ENCODE measurements at places on chromosomes 12 and 14.

DNA sequence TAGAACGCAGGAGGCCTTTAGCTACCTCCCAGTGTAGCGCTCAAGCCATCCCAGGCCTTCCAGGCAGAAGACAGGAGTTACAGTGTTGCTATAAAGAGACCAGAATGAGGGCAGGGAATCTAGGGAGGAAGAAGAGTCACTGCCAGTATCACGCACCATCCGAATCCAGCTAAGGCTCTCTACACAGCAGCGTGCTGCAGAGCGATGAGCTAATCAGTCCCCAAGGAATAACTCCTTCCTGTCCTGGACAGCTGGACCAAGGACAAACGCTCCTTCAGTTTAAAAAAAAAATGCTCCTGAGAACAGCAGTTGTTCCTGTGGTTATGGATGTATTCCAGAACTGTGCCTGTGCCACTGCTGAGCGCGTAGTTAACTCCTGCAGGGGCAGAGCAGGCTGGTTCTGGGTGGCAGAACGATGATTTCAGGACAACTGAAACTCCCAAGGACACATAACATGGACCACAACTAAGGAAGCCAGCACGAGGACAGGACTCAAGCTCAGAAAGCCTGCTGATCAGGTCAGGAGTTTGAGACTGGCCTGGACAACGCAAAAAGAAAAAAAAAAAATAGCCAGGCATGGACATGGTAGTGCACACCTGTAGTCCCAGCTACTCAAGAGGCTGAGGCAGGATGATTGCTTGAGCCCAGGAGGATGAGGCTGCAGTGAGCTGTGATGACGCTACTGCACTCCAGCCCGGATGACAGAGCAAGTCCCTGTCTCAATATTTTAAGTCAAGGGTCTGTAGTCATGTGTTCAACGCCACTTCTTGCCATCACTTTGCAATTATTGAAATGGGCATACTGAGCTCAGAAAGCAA lies 2.6 kb downstream of the IFFO1 start:
- DNase-seq = no peak

GRCh38 chr12:124809878-124810277 lies 53.8 kb downstream of the SCARB1 start:
- no peak for DNase-seq

- DNase-seq = no peak
These were observed 34.7 kb downstream of the GPR19 start for GRCh38 chr12:12661086-12661856.

DNA sequence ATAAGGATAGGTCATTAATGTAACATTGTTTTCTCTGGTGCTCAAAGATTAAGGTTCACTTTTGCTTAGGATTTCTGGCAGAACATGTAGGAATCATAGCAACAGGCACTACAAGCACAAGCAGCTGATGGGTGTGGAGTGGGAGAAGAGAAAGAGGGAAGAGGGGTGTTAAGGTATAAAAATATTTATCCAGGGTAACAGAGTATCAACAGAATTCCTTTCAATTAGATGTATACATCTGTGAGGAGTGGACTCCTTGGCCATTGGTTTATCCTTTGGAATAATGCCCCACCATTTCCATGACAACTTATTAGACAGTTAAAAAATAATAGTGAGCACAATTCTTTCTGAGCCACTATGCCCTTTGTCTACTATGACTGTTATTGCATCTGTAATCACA lies 388.3 kb upstream of the DDHD1 start:
- no peak for DNase-seq

DNA sequence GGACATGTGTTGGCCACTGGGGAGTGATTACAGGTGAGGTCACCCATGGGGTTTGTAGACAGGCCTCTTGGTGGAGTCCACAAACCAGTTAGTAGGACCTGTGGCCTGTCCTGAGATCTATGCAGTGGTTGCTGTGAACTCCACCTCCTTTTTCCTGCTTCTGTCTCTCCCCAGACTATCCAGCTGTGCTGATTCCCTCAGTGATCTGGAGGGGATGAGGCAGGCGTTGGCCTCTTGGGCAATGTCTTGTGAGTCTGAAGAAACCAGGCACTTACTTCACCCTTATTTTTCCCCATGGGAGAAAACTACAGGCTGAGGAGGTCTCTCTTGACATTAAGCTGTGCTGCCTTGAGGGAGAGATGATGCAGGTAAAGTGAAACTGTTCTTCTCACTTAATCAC lies 257.2 kb upstream of the PRICKLE1 start:
- no peak for DNase-seq

DNA sequence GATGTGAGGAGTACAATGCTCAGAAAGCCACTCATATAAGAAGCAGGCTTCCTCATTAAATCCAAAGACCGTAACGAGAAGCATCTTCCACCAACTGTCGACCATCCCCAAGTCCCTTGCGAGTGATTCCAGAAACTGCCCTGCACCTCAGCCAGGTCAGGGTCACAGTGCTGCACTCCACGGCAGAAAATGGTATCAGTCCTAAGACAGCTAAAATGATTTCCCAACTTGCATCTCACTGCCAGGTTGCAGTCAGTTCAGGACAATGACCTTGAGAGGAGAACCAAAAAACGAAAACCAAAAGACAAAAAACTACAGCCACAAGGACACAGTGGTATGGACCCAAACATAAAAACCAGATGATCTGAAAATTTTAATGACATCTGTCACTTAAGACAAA lies 20.6 kb downstream of the SBNO1 start:
- no peak for DNase-seq

GRCh38 chr12:116080415-116080814 lies 197.1 kb downstream of the MED13L start:
- DNase-seq = no peak

GRCh38 chr12:46445551-46446235 lies 73.1 kb upstream of the SLC38A2 start:
- no peak for DNase-seq

DNA sequence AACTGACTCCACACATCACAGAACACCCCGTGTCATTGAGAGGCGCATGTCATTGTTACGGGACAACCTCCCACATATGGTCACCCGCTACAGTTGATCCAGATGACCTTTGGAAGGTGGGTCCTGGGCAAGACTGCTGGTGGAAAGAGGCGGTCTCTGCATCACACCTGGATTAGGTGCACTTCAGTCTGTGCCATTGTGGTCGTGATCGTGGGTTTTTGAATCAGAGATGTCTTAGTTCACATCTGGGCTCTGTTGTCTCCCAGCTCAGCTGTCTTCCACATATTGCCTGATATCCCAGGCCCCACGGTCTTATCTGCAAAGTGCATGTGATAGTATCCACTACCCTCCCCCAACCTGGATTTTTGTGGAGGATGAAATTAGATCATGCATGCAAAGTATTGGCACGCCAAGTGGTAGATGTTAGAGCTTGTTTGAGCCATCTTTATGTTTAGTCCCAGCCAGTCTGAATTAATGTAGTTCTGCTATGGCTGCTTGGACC lies 208.7 kb upstream of the FOXN3 start:
- no peak for DNase-seq

DNA sequence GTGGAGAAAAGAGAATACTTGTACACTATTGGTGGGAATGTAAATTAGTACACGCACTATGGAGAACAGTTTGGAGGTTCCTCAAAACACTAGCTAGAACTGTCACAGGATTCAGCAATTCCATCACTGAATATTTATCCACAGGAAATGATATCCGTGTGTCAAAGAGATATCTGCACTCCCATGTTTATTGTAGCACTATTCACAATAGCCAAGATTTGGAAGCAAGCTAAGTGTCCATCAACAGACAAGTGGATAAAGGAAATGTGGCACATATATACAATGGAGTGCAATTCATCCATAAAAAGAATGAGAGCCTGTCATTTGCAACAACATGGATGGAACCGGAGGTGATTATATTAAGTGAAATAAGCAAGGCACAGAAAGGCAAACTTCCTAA lies 428.5 kb downstream of the CCDC91 start:
- DNase-seq = no peak

GRCh38 chr14:39107591-39107996 lies 4.6 kb upstream of the SEC23A start:
- no peak for DNase-seq

- DNase-seq = no peak
These were observed 230.8 kb upstream of the NAV3 start for GRCh38 chr12:77599782-77600467.

- no peak for DNase-seq
These were observed 151.1 kb downstream of the PPM1H start for GRCh38 chr12:62783881-62784280.

DNA sequence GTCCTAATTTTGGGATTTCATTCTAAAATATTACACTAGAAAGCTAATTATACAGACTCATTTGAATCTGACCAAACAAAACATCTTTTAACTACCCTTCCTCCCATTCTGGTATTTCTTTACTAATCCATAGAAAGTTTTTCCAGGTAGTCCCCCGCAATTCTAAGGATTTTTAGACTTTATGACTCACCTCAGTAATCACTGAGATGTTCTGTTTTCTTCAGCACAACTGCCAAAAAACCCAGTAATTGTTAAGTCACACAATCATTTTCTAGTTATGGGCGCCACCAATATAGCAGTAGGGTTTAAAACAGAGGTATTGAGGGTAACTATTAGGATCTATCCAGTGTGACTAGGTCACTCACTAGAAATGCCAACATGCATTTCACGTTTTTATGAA lies 1.6 kb upstream of the ARID4A start:
- DNase-seq = no peak

- no peak for DNase-seq
These were observed 244.8 kb downstream of the TMTC2 start for GRCh38 chr12:82931349-82932116.

GRCh38 chr12:74280156-74280655 lies 257.4 kb upstream of the ATXN7L3B start:
- no peak for DNase-seq

- DNase-seq = no peak
These were observed 598.8 kb downstream of the SLC16A7 start for GRCh38 chr12:60194678-60195077.

- no peak for DNase-seq
These were observed 3.9 kb upstream of the BLOC1S1 start for GRCh38 chr12:55711786-55712553.

DNA sequence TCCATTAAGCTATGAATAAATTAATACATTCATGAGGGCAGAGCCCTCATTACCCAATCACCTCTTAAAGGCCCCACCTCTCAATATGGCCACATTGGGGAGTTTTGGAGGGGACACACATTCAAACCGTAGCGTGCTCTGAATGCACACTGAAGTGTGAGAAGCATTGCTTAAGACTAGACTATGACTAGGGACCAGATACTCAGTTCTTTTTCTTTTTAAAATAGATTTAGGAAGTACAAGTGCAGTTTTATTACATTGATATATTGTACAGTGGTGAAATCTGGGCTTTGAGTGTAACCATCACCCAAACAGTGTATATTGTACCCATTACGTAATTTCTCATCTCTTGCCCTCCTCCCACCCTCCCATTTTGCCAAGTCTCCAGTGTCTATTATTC lies 21.0 kb upstream of the JDP2 start:
- DNase-seq = no peak

DNA sequence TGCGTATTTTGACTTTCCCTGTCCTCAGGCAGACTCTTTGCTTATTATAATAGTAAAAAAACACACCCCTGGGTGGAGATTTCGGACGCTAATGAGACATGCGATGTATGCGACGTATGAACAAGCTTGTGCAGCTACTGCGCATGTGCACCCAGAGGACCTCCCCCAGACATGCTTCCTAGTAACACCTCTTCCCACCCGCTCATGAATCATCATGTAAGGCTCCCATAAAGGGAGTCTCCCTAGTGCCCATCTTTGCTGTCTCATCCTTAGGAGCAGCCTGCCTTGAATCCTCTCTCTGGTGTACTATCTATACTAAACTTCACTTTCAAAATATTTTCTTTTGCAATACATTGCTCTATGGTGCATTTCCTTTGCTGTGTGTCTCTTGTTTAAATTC lies 210.1 kb downstream of the TMEM132D start:
- no peak for DNase-seq

DNA sequence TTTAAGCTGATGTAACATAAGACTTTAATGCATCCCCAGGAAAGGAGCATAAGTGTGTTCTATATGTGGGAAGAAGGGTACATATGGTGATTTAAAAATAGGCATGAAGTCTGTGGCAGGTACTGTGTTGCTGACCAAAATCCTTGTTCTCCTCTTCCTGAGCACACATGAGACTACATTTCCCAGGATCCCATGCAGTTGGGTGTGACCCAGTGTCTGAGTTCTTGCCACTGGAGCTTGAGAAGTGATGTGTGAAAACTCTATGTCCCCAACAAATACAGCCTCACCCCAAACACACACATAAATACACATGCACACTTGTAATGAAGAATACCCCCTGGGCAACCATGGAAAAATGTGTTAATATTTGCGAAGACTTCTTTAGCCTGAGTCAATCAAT lies 8.5 kb upstream of the SMIM10L1 start:
- no peak for DNase-seq

DNA sequence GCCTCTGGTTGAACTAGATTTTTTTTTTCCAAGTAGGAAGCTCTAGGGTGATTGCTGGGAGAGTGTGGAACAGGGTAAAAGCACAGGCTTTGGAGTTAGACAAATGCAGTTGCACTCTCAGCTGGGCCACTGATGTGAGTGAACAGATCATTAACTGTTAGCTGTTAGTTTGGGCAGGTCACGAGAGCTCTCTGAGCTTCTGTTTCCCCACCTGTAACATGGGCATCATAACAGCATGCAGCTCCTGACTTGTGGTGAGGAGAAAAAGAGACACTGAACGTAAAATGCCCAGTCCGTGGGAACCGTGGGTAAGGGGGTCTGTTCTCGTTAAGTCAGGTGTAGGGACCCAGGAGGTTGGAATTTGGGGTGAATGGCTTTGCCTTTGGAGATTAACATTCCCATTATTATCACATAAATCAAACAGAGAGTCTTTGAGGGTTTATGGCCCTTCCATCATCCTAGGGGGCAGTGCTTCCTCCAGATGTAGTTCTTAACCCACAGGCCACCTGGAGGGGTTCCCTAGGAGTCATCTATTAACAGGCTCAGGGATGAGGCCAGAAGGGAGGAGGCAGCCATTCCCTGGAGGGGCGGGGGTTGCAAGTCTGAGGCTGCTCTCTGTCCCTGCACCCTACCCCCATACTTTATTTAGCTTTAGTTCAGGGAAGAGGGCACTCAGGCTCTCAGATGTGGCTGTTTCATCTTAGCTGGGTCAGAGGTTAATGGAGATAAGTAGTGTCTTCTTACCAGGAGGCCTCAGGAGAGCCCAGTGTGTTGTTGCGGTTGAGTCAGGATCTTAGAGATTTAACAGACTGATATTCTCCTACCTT lies 135.2 kb downstream of the DACT1 start:
- DNase-seq = no peak

GRCh38 chr12:123696207-123696606 lies 15.9 kb upstream of the ATP6V0A2 start:
- no peak for DNase-seq

GRCh38 chr14:74476607-74477006 lies 16.5 kb downstream of the NPC2 start:
- no peak for DNase-seq

GRCh38 chr12:68102163-68102562 lies 57.4 kb downstream of the IFNG start:
- no peak for DNase-seq

DNA sequence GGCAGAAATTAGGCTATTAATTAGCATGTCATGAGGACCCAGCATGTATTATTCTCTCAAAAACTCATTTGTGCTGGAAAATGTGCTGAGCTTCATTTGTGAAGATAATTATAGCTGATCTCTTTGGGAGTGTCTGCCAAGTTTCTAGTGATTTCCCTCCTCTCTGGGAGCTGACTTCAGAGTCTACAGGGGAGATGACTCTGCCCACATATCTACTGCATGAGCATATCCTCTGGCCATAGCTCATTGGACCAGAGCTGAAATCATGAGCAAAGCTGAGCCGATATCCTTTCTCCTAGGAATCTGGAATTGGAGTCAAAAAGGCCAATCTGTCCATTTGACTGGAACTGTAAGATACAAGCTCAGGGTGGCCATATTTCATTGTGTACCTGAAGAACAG lies 5.9 kb downstream of the CCDC198 start:
- no peak for DNase-seq
